Frontal cortex (tissue), 4 donors: ENCODE measurements at places on chromosomes 16 and 17.

DNA sequence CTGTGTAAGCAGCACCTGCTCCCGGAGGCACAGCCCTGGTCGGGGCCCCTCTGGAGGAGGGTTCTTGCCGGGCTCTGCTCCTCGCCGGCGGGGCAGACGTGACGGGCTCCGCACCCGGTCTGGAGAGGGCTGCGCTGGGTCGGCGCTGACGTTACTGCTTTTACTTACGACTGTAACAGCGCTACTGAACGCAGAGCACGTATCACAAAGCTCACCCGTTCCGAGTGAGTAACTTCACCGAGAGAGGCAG lies 1.3 kb upstream of the RAB40C start:
- DNase-seq: no peak

DNA sequence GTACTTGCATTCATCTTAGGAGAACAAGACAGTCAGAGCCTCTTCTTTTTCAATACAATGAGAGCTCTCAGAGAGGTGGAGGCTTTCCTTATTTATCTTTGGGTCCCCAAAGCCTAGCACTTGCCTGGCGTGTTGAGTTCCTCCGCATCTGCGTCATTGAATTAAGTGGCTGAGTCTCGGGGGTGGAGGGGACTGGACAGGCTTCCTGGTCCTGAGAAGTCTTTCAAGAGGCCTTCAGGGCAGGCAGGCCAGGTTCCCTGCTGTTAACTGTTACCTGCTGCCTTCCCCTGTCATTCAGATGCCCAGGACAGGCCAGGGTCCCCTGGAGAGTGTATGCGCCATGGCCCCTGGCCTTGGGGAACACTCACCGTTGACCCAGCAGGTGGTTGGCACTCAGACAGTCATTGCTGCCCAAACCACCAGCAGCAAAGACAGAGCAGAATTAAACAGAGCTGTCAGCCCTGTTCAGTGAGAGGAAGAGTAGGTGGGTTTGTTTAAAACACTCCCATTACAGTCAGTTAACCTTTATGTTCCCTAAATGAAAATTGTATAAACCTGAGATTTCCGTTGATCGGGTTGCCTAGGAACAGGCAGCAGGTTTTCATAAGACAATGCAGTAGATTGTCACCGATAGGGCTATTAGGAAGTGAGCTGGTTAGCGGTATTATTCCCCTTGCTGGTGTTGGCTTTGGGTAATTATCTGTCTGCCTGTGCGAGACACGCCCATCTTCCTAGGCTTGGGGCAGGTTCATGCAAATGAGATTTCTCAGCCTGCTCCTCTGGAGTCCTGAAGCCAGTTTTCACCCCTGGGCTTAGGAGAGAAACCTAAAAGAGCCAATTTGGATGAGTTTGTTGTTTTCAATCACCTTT lies 132.7 kb downstream of the CCDC182 start:
- no peak for DNase-seq

- DNase-seq: no peak
Measured at GRCh38 chr16:30901201-30902028, 5.0 kb downstream of the CTF1 start.

- no peak for DNase-seq
Measured at GRCh38 chr17:76805319-76805718, 62.9 kb upstream of the MGAT5B start.

DNA sequence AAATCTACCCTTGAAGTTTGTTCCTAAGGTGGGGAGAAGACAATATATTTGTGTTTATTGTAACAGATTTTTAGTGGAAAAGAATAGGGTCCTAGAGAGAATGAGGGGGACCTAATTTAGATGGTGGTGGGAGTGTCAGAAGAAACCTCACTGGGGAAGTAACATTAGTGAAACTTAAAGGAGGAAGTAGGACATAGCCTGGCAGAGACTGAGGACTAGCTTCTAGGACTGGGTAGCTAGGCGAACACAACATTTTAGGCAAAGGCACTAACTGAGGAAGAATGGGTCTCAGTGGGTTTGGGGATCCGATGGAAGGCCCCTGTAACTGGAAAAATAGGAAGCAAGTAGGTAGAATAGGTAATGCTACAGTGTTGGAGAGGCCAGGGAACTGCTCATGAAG lies 4.2 kb upstream of the ARL2BP start:
- no peak for DNase-seq

- no peak for DNase-seq
Measured at GRCh38 chr16:68117884-68118283, 32.7 kb downstream of the NFATC3 start.

GRCh38 chr17:54899721-54900456 lies 763 bp upstream of the TOM1L1 start:
- DNase-seq: peak; percentile 10

GRCh38 chr16:1900452-1900774 lies 17.8 kb downstream of the HS3ST6 start:
- no peak for DNase-seq

DNA sequence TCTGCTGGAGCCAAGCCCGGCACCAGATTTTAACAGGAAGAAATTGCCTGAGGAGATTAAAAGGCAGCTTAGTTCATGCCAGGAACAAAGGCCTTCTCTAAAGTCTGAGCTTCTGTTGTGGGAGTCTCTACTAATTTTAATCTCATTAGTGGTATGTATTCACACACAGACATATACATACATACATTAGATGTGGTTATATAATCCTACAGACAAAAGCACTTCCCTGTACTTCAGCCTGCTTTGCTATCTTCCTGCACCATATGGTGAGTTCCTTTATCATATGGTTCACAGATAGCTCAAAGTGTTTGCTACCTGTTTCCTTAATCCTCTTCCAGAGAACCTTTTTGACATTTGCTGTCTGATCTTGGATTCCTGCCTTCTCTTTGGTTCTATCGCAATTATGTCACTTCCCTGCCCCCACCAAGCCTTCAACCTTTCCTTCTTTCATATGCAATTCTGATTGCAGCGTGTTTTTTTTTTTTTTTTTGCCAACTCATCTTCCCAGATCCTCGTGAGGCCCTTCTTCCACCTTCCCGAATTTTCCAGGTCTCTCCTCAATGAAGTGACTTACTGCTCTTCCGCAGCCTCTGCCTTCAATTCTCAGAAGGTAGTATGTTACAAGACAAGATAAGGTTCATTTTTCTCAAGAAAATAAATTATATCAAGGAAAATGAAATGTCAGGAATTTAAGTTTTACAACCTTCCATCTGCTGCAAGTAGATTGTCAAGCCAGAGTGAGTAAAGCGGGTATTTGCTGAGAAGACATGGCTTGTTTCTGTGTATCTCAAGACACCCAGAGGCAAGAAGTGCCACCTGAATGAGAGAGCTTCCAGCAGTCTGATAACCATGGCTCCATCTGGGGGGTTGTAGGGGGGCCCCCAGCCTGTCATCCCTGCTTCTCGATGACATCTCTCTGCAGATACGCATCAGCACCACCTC lies 120.2 kb upstream of the CACNG3 start:
- no peak for DNase-seq

GRCh38 chr16:21156767-21157467 lies 1.6 kb upstream of the LDAF1 start:
- DNase-seq: peak; percentile 69
